ENCODE measurements at places on chromosomes 3 and 15.

- no peak for DNase-seq
Measured at GRCh38 chr3:188003188-188004171, 150.5 kb upstream of the LPP start.

DNA sequence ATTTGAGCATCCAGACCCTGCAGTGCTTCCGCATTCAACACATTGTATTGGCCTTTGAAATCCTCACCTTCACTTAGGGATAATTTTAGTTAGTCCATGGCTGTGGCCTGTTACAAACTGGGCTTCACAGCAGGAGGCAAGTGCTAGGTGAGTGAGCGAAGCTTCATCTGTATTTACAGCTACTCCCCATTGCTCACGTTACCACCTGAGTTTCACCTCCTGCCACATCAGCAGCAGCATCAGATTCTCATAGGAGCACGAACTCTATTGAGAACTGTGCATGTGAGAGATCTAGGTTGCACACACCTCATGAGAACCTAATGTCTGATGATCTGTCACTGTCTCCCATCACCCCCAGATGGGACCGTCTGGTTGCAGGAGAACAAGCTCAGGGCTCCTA is 222.1 kb upstream of the NR2F2 start:
- DNase-seq, result no peak

DNA sequence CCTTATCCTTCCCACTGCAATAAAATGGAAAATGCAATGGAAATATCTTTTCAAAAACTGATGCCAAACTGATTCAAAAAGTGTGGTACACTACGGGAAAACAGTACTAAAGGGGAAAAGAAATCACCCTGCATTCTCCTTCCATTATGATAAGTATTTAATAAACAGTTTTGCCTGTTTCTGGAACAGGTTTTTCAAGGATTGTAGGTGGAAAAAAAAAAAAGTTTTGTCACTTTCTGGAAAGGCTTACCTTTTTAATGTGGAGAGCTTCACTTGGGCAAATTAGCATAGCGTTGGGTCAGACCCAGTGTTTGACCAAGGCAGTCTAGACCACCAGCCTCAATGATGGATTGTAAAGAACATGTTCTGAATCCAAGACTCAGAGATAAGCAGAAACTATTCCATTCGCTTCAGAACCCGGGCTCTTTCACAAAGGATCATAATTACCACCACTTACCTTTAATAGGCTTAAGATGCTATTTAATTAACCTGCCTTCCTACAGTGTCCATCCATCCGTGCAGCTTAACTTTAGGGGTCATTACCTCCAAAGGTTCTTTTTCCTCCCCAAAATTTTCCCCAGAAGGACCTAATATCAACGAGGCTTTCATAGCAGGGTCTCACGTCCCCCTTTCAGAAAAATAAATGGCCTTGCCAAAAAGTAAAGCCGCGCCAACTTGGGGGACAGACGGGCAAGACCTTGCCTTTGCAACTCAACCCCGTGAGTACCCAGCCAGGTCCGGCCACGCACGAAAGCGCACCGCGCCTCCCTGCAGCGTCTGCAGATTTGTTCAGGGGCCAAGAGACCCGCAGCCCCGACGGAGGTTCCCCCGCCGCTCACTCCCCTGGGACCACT is 1.0 kb downstream of the DCBLD2 start:
- no peak for DNase-seq

- no peak for DNase-seq
Measured at GRCh38 chr3:169868369-169868768, 1.4 kb downstream of the LRRC31 start.

DNA sequence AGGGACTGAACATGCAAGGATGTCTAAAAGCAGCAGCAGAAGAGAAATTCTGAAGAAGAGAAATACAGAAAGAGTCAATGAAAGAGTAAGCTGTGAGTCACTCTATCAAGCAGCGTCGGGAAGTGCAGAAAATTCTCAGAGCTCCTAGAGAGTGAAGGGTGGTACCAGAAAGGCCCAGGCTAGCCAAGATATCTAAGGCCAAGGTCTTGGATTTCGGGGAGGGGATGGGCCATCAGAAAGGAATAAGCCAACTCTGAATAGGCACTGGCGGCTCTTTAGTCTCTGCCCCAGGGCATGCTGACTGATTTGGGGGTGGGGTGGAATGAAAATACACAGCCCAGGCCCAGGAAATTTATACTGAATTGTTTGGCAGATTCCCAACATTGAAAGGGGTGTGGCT is 70.8 kb downstream of the GPR156 start:
- DNase-seq, result no peak

- peak; percentile 32 for DNase-seq
Measured at GRCh38 chr15:57109005-57109404, 190.6 kb downstream of the TCF12 start.

DNA sequence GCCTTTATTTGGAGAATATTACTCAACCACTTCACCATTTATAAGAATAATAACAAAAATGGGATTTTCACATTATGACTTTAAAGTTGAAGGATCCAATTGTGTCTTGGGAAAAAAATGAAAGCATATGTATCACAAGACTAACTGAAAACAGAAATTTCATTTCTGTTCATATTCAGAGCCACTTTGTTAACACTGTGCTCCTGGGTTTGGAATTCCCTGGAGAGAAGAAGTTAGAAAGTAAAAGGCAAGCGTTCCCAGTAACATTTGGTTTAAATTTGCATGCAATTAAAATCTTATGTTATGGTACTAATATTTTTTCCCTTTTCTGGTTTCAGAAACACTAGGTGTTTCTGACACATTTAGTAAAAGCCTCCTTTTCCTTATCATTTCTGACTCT is 230.8 kb downstream of the RBMS3 start:
- no peak for DNase-seq

DNA sequence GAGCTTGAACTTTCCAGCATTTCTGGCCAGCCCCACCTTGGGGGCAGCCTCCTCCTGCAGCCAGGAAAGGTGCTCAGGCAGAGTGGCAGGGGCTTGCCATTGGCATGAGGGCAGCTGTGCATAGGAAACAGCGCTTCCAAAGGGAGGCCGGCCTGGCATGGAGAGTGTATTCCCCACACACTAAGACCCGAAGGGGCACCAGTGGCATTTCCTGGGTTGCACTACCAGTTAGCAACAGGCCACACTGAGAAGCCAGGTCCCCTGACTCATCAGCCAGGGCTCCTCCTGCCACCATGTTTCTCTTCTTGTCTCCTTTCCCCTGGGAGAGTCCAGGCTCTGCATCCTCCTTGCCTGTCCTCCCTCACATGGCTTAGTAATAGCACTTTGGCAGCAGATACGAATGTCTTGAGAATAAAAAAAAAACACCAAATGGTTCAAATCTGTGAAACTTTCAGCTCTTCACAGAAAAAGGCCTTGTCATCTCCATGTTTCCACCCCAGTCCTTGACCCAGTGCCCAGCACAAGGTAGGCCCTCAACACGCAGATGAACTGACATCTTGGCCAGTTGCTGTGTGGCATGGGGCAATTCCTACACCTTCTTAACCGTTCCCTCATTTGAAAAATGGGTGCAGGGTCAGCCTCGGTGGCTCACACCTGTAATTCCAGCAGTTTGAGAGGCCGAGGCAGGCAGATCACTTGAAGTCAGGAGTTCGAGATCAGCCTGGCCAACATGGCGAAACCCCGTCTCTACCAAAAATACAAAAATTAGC is 180.4 kb downstream of the SMAD6 start:
- DNase-seq, result no peak

- no peak for DNase-seq
Measured at GRCh38 chr3:23909341-23909740, 7.4 kb downstream of the NKIRAS1 start.

DNA sequence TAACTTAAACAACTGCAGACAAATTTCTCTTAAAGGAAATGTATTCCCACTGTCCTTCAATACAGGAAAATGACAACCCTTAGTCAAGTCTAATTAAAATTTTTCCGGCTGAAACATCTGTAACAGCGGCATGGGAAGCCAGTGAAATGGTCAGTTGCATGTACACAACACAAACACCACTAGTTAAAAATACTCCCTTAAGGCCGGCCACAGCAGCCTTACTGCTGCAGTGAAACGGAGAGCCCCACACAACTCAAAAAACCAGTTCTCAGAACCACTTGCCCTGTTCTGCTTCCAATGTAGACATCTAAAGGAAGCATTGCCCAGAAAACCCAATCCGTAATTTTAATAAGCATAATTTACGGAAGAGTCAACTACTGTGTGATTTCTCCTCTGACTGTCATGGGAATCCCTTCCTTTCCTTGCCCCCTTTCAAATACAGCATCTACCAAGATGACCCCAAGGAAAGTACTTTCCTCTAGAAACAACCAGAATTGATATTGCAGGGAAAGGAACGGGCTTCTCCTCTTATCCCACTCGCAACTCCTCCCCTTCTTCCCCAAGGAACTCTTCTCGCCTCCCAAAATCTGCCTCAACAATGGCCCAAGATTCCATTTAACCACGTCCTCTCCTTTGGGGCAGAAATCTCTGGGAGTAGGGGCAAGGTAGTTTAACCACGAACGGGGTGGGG is 1.6 kb downstream of the FBN1 start:
- no peak for DNase-seq

DNA sequence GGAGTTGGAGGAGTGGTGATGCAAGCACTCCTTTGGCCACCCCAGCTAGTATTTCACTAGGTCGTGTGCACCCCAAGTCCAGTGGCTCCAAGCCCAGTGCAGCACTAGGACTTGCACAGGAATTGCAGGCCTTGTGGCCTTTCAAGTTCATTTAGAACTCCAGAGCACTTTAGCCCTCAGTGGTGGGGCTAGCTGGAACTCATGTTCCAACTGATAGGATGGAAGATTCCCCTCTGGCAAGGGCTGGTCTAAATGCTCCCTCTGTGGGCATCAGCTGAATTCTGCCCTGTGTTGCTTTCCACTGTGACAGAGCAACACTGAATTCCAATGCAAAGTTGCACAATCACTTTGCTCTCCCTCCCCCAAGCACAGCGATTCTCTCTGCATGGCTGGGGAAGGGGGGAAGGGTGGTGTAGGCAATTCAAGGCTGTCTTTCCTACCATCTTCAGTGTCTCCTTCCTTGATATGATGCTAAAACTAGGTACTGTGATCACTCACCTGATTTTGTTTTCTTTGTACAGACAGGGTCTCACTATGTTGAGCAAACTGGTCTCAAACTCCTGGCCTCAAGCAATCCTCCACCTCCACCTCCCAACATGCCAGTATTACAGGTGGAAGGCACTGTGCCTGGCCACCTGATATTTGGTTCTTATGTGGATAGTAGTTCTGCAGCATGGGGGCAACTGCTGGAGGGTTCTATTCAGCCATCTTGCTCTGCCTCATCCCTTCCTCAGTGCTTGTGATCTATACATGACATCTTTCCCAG is 10.3 kb downstream of the USF3 start:
- no peak for DNase-seq

DNA sequence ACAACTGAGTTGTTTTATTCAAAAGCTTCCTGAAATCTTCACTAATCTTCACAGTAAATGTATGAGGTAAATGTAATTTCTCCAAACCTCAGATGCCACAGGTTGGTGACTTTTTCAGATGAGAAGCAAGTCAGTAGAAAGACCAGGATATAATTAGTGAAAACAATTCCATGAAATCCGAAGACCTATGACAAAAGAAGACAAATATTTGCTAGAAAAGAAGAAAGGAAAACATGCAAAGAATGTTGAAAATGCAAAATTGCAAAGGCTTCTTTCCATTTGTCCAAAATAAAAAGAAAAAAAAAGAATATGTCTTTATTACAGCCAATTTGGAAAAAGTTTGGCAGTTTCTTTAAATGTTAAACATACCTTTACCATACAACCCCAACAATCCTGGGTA is 88.3 kb upstream of the MYRIP start:
- DNase-seq, result no peak

DNA sequence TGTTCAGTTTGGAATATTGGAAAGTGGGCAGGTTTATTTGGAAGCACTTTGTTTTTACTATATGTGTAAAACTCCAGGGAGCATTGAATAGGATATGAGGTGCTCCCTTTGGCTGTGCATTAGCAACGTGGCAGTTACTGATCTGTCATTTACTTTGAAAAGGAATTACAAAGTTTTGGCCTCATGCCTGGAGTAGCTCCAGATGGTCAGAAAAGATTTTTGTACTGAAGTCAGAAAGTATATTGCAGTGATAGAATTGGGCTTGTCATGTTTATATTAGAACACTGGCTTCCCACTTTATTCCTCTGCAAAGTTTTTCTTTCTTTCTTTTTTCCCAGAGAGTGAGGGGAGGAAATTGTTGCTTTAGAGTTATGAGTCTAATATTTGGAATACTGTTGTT is 26.1 kb downstream of the FNDC3B start:
- peak; percentile 29 for DNase-seq

- DNase-seq, result no peak
Measured at GRCh38 chr3:143771258-143771657, 77.0 kb downstream of the SLC9A9 start.

DNA sequence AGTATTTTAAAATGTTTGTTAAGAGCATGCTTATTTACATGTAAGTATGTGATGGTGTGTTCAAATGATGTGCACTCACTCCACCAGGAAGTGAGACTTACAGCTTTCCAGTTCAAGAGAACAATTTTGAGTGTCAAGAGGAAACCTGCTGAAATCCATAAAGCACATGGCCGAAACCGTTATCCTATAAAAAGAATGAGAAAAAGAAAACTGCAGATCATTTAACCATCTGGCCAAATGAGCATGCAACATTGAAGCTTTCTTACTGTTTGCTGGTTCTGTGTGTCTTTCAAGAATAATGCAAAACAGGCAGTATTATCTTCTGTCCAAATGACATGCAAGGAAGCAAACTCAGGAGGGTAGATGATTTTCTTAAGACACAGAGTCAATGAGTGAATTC is 26.3 kb downstream of the GABRR3 start:
- no peak for DNase-seq

DNA sequence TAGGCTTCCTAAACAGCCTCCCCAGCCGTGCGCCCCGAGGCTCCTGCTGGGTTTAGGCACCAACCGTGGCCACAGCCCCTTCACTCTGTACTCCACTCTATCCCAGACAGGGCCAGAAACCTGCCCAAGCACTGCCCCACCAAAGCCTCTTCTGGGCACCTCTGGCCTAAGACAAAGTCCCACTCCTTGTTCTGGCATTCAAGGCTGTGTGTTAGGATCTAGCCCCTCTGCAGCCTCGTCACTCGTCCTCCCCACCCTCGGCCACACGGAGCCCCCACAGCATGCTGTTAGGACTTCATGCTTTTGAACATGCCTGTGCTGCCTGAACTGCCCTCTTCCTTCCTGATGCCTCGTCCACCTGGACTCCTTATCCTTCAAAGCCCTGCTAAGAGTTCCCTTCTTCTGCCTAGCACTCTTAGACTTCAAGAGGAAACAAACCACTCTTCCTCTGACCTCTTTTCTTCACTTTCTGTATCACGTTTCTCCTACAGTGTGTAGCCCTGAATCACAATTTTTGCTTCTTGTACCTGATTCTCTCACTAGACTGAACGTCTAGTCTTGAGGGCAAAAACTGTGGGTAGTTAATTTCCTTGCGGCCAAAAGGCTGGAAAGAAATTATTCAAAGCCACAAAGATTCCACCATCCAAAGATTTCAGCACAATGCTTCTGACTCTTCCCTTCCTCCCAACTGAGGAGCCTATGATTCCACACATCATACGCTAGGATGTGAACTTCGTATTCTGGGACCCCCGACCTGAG is 28.6 kb downstream of the WNT7A start:
- no peak for DNase-seq

DNA sequence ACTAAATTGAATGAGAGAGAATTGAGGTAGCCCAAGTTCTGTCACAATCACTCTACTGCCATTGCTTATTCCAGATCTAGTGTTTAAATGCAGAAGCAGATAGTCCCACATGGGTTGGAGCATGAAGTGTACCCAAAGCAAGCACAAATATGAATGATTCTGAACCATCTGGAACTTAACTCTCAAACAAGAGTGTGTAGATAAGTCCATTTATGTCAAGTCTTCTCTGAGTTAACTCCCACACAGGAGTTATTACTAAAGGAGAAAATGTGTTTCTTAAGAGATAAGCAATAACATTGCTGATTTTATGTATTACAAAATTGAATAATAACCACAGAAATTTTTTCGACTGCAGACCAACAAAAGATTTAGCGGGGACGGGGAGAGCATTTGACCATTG is 33.6 kb downstream of the PAQR9 start:
- DNase-seq, result no peak
